ENCODE measurements at places on chromosomes 3 and 15.

DNA sequence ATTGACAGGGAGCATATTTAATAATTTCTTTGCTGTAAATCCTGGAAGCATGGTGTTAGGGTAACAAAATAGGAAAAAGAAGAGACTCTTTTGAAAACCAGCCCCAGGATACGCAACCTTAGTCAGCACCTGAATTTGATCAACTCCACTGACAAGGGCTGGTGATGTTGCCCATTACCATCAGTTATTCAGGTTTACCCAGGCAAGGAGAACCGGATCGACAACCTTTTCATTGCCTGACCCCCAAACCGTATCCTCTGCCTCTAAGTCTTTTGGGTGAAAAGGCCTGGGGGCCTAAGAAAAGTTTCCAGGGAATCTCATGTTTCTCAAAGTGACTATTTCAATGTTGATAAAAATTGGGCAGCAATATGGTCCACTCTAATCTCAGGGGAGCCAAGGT is 313.3 kb downstream of the KBTBD8 start:
- DNase-seq = no peak

- DNase-seq = no peak
These were observed 78.5 kb downstream of the TRANK1 start for GRCh38 chr3:36866368-36866767.

GRCh38 chr3:69012800-69013252 is 658 bp downstream of the EOGT start:
- DNase-seq = peak; percentile 67

- DNase-seq = no peak
These were observed 20.3 kb upstream of the ANXA2 start for GRCh38 chr15:60418096-60418495.

GRCh38 chr3:15307580-15307979 is 24.8 kb downstream of the SH3BP5 start:
- no peak for DNase-seq

GRCh38 chr15:99326235-99326634 is 75.0 kb downstream of the LRRC28 start:
- DNase-seq = no peak

- DNase-seq = no peak
These were observed 94.3 kb upstream of the AADACL2 start for GRCh38 chr3:151639418-151639740.

DNA sequence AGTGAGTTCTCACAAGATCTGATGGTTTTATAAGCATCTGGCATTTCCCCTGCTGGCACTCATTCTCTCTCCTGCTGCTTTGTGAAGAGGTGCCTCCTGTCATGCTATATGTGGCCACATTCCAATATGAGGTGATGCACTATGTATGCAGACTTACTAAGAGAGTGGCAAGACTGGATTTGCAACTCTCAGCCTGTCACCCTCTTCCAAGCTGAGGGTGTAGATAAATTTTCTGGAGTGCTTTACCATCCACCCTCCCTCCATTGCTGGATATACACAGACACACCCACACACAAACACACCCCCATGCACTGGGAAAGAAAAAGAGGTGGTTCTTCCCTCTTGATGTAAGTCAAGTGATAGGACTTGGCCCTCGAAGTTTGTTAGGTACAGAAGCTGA is 30.2 kb upstream of the CHMP2B start:
- no peak for DNase-seq

- DNase-seq = no peak
These were observed 65.5 kb upstream of the NPHP3 start for GRCh38 chr3:132787616-132788300.

GRCh38 chr3:150483226-150483625 is 63.1 kb downstream of the SERP1 start:
- no peak for DNase-seq

GRCh38 chr3:32238453-32239306 is at the start of gene CMTM8:
Gene CMTM8 (plus strand): TSS chr3:32238680. CDS start chr3:32238973, 293 bp downstream.
- peak; percentile 46 for DNase-seq

- no peak for DNase-seq
These were observed 598.1 kb upstream of the CBLB start for GRCh38 chr3:106466881-106467280.

GRCh38 chr3:160224256-160224655 is 966 bp upstream of the C3orf80 start:
- no peak for DNase-seq

DNA sequence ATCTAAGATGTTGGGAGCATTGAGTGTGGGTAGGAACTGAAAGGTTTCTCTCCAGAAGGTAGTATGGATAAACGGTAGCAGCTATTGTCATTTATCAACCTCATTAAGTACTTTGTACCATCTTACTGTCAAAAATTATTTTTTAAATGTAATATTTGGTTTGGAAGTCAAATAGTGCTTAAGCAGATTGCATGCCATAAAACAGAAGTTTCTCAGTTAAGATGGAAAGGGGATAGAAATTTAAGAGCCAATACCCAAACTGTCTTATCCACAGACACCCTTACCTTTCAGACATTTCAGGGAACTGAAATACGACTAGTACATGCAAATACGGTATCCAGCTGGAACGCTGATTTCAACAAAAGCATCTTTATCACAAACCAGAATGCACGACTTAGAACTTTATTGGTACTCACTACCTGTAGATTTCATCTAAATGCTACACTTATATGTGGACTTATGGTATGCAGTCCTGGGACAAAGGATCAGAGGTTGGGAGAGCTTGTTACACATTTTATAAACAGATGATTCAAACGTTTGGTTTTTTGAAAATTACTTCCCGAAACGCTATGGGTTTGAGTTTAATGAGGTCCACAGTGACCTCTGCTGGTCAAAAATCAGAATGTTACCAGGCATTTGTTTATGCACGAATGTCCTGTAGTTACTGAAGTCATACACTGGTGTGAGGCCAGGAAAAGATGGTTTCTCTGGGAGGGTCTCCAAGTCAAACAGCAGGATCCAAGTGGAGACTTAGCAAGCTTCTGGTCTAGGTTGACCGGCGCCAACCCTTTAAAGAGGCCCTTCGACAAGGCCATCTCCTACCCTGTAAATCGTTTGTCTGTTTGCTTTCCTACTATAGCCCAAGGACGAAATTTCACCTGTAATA is 45.7 kb upstream of the DUT start:
- DNase-seq = peak; percentile 56

DNA sequence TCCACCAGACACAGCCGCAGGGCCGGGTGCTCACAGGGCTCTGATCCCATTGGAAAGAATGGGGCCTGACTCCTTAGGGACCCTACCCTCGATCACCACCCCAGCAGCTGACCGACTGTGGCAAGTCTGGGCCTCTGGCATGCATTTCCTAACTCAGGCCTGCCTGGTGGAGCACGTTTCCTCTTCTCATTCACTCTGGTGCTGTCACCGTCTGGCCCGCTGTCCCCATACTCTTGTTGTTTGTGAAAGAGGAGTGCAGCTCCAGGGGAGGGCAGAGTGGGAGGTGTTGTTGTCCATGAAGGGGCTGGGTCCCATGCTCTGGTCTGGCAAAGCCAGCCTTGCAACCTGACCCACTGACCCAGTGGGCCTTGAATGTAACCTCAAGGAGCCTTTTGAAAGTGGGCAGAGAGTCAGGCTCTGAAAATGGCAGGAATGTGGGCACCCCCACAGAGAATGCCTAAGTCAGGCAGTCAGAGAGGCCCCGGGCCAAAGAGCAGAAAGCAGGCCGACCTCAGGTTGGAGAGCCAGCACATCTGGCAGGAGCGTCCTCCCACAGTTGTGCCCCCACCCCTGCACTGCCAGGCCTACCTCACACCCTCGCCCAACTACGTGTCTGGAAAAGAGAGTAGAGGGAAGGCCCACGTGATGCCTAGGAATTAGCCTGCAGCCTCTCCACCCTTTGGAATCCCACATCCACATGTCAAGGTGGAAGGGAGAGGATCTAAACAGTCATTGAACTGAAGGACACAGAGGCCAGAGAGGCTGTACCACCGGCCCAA is 10.9 kb downstream of the SEMA7A start:
- DNase-seq = peak; percentile 59

DNA sequence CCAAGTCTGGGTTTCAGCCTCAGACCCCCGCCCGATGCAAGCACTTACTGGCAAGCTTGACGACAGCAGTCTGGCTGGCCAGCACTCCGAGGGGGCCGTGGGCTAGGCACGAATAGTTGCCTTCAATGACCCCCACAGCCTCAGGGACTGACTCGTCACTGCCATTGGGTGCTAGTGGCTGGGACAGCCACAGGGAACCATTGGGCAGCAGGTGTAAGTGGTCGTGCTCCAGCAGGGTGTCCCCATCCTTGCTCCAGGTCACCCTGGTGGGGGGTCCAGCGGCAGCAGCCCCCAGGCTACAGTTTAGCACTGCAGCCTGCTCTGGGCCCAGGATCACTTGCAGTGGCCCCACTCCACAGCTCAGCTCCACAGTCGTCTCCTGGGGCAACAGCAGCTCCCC is 11.8 kb downstream of the IGDCC4 start:
- no peak for DNase-seq

DNA sequence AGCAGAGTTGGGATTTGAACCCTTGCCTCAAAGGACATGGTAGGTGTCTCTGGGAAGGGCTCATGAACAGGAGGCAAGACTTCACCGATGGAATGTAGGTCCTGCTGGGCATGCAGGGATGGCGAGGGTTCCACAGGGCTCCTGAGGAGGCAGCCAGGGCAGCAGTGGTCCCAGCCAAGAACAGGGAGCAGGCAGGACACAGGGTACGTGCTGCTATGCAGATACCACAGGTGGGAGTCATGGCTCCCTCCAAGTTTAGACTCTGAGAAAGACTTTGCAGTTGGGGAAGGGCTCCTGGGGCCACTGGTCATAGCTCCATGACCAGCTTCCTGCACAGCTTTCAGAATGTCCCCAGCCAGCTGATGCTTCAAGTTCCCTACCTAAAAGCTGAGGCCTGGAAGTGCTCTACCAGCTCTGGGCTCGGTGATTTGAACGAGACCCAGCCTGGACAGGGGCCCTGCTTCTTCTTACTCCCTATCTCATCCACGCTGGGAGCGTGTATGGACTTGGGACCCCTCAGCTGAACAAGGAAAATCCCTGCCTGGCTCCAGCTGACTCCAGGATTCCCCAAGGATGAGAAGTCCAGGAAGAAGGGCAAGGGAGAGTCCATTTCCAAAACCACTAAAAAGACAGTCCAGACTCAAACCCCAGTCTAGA is 747 bp downstream of the MYL3 start:
- DNase-seq = no peak

GRCh38 chr3:17580901-17581300 is 161.5 kb downstream of the TBC1D5 start:
- no peak for DNase-seq

- no peak for DNase-seq
These were observed 122.7 kb downstream of the FBLN2 start for GRCh38 chr3:13671482-13672233.
